ENCODE measurements at places on chromosomes 11 and 22. TPM values are rescaled to one million over a fixed set of nuclear protein-coding genes. Genes with fewer than 3 reads are reported as not detected.

Gene OR2AG2
- total RNA-seq: not detected

Gene OR8G5
- total RNA-seq: not detected

Gene GAL3ST3
- total RNA-seq: not detected

Gene TOLLIP
- total RNA-seq: 45.0 TPM

DNA sequence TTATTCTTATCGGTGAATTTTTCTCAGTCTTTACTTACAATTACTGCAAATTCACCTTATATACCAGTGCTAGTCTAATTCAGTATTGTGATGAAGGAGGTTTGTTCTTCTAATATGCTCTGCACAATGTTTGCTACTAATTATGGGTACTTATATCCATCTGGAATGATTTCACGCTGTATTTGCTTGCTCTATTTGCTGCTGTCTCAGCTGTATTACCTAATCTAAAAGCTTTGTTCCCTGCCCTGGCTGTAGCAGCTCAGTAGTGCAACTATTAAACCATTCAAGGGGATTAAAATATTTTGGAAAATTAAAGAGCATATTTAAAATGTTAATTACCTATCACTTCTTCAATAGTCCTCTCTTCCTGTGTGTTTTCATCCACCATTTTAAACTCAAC is 375.3 kb downstream of the LUZP2 start:
- no peak for DNase-seq

DNA sequence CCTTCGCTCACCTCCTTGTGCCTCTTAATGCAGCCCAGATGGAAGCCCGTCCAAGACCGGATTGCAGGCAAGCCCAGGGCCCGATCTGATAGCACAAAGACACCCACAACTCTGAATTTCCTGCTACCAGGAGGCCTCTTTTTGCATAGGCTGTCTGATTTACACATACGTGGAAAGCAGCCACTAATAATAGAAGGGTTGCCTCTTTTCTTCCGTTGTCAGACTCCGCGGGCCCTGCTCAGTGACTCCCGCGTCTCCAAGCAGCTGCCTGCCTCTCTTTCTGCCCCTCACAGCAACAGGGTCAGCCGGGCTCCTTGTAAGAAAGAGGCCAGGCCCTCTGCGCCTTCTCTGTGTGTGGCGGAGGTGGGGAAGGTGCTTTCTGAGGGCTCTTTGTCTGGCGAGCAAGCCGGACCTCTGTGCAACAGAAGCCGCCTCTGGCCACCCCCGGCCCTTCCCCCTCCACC is 26.7 kb downstream of the FLI1 start:
- no peak for DNase-seq

DNA sequence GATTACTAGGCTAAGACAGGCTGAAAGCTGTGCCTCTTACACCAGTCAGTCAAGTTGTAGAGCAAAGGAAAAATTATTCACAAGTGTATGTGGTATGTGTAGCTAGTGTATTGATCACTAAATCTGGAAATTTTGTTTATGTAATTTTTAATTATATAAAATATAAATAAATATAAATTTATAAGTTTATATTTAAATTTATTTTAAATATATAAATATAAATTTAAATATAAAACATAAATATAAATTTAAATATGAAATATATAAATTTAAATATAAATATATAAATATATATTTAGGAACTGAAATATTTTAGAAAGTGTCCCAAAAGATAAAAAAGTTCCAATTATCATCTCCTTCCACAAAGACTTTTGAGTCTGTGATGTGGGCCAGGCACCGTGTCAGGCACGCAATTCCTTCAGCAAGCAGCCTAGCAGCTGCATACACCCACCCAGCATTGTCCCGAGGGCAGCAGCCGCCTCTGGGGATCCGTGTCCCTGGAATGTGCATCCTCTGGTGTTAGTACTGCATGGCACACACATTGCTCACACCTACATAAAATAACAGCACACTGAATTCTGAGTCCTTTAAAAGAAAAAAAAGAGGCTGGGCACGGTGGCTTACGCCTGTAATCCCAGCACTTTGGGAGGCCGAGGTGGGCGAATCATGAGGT is 1098.0 kb downstream of the BRD1 start:
- no peak for DNase-seq

Data from psoas muscle (tissue), 8 donors.